ENCODE measurements at places on chromosomes 7 and 10. TPM values are rescaled to one million over a fixed set of nuclear protein-coding genes. Genes with fewer than 3 reads are reported as not detected.
A peak's percentile ranks its signal among the peaks of the same experiment; 100 is the strongest.

DNA sequence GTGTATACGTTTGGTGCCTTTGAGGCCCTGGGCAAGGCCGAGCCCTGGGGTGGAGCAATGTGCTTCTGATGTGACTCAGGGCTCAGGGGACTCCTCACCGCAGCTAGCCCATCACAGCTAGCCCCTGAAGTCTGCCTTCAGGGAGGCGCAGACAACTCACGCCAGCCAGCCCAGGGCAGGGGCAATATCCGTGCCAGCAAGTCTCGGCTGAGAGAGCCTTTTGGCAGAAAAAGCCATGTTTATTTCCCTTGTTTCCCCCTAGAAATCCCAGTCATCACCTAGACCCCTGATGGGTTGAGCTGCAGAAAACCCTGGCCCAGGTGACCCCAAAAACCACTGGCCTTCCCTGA, 90.4 kb downstream of the CHST15 start:
- DNase-seq, result no peak

DNA sequence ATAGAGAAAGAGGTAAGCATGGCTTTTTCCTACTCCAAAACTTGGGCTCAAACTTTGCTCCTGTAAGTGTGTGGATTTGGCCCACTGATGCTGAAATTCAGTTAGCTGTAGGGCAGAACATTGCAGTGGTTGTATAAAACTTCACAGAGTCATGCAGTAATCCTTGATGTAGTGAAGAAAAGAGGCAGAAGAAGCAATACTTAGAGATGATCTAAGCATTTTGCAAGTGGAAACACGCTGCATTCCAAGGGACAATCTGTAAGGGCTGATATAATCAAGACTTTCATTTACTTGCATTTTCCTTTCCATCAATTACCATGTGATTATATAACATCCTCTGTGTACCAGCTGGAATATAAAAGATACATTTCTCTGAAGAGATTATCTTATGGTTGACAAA, 338.8 kb downstream of the DNAJB9 start:
- DNase-seq, result no peak

DNA sequence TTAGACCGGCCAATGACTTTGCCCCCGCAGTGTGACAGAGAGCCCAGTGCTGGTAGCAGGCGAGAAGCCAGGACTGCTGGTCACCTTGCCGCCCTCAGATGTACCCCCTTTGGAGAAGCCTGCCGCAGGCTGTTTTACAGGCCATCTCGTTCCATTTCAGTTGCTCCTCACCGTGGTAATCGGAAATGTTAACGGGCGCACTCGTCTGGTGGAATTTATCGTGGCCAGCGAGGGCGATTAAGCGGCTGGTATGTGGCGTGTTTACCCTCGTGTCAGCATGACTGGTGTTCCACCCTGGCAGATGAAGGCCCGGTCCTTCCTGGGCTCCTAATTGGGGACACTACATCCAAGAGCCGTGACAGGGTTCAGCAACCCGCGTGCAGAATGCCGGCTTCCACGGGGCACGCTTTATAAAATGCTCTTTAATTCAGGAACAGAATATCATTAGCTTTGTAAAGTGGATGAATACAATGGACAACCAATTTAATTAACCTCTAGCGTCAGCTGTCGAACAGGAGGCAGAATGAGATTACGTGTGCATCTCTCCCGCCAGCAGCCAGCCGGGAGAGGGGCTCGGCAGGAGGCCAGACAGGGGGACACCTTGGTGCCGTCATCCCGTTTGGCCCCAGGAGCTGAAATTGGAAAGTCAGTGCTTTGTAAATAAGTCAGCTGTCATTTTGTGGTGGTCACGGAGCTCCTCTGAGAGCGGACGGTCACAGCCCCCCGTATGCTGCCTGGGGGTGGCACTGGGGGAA, 108.3 kb downstream of the NKX6-2 start:
- DNase-seq, result no peak

DNA sequence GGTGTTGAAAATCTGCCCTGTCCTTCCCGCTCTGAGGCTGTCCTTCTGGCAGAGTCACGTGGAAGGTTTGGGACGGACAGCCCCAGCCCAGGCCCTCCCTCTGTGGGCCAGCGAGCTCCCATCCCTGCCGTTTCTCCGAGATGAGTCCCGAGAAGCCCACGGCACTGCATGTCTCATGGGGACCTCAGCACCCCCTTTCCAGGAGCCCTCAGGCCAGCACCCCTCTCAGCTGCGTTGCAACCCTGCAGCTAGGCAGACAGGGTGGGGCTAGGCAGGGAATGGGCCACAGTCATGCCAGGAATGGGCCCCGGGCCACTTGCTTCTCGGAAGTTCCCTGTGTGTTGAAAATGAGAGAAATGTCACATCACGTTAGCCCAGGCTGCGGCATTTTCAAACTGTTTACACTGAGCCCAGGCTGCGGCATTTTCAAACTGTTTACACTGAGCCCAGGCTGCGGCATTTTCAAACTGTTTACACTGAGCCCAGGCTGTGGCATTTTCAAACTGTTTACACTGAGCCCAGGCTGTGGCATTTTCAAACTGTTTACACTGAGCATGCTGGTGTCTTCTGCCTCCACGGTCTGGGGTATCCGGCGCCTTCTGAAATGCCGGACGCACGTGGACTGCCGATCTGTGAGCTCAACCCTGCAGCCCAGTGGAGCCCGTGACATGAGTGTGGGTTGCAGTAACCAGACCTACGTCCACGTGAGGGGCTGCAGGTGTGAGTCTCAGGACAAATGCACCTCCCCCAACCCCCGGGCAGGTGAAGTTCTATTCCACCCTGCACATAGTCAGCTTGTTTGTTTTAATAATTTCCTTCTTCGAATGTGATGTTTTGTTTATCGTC, 42.6 kb downstream of the FAM20C start:
- DNase-seq, result peak; percentile 47

DNA sequence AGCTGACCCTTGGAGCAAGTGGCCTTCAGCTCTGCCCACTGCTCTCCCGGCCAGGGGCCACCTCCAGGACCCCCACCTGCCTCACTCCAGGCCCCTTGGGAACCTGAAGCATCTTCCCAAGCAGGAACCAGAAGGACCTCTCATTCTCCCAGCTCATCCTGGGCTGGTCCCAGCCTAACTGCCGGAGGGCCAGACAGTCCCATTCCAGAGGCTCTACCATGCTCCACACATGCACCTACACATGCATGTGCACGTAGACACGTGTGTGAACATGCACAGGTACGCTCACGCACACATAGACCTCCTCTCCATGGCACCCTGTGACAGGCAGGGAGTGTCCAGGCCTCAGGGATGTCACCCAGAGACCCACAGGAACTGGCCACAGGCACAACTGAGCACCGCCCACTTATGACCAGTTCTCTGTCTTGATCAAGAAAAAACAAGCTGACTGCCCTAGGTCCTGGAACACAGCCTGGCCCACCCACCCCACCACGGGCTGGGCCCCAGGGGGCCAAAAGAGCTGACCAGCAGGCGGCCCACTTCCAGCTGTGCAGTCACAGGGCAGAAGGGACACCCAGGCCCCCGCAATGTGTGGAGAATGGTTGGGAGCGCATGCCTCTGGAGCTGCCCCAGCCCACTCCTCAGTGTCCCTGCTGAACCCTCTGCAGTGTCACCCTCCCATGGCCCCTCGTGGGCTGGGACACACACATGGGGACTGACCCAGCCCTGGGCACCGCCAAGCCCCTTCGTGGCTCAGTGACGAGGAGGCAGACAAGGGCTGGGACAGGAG, 43.4 kb downstream of the CAMK2B start:
- peak; percentile 8 for DNase-seq

DNA sequence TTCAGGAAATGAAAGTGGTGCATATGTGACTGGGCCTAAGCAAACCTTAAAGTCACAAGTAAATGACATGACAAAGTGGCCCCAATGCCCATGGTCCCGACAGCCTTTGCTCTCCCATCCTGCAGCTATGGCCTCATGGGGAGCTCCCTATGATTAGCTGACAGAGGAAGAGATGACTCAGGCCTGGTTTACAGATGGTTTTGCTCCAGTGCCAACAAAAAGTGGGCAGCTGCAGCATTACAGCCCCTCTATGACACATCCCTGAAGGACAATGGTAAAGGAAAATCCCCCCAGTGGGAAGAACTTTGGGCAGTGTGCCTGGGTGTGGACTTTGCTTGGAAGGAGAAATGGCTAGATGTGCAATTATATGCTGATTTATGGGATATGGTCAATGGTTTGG, 105.1 kb upstream of the ADCY1 start:
- no peak for DNase-seq

CPA1 gene
- total RNA-seq, result 2.3 TPM

SPDYE16 gene
- not detected for total RNA-seq
